Activated CD4-positive, CD25-positive, alpha-beta regulatory T cell (primary cell): ENCODE measurements at places on chromosomes 12 and 14.

GRCh38 chr14:93183596-93184317 is 940 bp downstream of the MOAP1 start:
- DNase-seq: no peak

GRCh38 chr14:102913341-102914211 is 8.9 kb upstream of the AMN start:
- DNase-seq: no peak

GRCh38 chr14:68862954-68863594 is 70.2 kb upstream of the ZFP36L1 start:
- peak; percentile 31 for DNase-seq

- no peak for DNase-seq
Measured at GRCh38 chr14:105153331-105153731, 15.2 kb downstream of the JAG2 start.

DNA sequence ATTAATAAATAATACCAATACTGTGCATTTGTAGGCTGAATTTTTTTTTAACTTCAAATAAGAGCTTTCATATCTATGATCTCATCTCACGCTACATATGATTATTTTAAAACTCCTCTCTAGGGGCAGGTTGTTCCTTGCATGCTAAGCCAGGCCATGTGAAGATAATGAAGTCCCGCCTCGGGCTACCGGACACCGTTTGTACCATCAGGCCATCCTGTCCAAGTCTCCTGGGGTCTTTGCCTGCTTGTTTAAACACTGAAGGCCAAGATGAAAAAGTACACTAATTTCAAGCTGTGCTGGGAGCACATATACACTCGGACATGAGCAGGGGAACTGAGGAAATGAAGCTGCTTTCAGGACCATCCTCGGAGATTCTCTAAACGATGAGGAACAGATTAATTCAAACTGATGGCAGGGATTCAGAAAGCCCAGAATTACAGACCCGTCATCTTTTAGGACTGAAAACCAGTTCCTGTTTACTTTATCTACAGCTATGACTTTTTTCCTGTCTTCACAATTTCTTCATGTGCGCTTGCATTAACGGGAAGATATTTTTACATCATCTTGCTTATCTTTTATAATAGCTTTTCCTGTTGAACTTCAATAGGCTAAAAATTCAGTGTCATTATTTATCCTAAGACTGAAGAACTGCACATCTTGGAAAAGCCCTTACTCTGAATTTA is 6.3 kb upstream of the ABHD12B start:
- no peak for DNase-seq

GRCh38 chr12:67852701-67853100 is 136.5 kb upstream of the IFNG-AS1 start:
- no peak for DNase-seq

DNA sequence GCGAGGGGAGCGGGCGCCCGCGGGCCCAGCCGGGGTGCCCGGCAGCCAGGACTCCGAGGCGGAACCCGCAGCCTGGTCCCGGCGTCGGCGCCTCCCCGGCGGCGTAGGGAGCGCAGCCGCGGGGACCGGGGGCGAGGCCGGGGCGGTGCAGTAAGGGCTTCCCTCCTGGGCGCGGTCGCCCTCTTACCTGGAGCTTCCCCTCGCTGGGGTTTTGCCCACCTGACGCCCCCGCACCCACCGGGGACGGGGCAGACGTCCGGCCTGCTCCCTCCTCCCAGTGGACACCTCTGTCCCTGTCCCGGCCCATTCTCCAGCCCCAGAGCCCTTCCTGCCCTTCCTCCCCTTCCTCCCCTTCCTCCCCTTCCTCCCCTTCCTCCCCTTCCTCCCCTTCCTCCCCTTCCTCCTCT is 413 bp upstream of the TUBA1C start:
- DNase-seq: no peak

DNA sequence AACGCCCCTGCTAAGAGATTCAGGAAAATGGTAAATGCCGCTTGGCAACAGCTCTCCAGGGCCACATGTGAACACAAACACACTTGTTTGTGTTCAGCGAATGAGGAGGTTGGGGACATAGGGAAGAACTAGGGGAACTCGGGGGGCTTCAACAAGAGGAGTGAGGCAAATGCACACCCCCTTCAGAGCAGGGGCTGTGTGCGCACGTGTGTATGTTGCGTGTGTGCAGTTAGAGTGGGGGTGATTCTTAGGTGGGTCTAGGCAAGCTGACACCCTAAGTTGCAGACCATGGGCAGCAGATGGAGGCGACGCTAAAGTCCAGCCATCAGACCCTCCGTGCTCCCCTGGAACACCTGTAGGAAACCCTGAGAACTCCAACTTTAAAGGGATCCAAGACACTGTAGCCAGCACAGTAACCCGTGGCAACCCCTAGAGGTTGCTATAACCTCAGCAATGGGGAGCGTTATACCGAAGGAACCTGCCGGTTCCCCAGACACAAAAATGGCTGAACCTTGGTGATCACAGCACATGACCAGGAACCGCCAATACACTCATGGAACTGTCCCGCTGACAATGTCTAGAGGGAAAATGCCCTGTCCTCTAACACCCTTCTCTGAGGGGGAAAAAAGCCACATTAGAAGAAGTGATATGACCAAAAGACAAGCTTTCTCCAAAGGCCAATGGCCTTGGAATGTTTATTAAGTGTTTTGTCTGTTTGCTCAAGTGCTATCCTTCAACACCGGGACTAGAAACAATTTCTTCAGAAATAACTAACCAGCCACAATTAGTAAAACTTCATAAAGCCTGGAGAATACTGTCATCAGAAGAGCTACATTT is 86.5 kb upstream of the CEP83 start:
- DNase-seq: no peak

GRCh38 chr12:2689879-2690278 is 104.9 kb upstream of the FKBP4 start:
- DNase-seq: no peak

DNA sequence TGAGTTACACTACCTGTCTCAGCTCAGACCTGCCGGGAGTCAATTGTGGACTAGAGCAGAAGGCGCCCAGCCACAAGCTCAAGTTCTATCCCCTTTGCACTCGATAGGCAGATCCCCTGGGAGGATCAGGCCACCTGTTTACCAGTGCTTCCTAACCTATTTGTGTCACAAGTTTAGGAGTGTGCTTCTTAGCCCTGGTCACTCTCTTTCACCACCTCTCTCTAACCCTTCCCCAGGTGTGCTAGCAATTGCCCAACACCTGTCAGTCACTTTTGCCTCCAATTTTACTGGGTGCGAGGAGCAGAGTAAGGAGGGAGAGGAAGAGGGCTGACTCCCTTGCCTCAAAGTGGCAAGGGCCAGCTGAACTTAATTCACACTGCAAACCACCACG is 745 bp upstream of the NAA30 start:
- no peak for DNase-seq

DNA sequence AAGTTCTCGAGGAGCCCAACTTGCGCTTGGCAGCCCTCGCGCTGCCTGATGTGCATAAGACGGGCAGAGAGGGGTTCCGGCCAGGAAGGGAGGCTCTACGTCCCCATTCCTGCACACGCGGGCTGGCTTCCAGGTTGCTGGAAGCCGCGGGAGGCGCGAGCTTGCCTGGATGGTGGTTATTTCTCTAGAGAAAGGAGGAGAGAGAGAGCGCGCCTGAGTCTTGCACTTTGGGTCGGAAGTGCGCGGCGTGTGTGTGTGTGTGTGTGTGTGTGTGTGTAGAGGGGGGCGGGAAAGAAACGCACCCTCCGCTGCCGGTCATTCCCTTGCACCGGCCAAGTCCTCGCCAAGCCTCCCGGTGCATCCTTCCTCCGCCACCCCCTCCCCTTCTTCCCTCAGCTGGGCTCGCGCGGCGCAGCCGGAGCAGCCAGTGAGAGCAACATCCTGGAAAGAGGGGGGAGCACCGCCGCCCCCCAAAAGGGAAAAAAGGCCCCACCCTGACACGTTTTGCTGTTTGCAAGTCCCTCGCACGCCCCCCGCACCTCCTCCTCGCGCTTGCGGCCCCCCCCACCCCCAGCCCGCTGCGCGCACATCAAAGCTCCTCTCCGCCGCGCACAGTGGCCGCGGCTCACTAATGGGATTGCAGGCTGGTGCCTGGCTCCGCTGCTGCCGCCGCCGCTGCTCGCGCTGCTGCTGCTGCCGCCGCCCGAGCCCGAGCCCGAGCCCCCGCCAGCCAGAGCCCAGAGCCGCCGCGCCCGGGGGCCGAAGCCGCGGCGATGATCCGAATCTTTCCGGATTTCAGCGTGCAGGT is 4.4 kb upstream of the NPAS3 start:
- no peak for DNase-seq

DNA sequence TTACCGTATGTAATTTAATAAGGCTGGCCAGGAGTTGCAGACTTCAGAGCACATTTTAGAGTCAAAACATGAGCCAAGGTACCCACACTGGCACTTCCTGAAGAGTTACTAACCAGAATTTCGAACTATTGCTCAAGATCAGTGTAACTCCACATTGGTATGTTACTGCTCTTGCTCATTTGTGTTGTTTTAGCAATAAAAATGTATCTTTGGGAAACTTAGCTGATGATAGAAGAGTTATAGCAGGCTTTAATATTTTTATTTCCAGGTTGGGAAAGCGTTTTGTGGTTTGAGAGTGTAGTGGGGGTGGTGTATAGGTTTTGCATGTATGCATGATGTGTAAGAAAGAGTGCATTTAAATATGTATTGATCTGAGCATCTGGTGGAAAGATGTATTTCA is 96.6 kb downstream of the SCN8A start:
- DNase-seq: no peak

GRCh38 chr14:30874120-30874998 is at the start of gene COCH:
Gene COCH (plus strand): TSS chr14:30874559. CDS start chr14:30874939, 380 bp downstream.
- peak; percentile 9 for DNase-seq

GRCh38 chr14:64800000-64800399 is 79.7 kb downstream of the SPTB start:
- no peak for DNase-seq

GRCh38 chr12:3075315-3075714 is 1.9 kb upstream of the TSPAN9 start:
- no peak for DNase-seq

DNA sequence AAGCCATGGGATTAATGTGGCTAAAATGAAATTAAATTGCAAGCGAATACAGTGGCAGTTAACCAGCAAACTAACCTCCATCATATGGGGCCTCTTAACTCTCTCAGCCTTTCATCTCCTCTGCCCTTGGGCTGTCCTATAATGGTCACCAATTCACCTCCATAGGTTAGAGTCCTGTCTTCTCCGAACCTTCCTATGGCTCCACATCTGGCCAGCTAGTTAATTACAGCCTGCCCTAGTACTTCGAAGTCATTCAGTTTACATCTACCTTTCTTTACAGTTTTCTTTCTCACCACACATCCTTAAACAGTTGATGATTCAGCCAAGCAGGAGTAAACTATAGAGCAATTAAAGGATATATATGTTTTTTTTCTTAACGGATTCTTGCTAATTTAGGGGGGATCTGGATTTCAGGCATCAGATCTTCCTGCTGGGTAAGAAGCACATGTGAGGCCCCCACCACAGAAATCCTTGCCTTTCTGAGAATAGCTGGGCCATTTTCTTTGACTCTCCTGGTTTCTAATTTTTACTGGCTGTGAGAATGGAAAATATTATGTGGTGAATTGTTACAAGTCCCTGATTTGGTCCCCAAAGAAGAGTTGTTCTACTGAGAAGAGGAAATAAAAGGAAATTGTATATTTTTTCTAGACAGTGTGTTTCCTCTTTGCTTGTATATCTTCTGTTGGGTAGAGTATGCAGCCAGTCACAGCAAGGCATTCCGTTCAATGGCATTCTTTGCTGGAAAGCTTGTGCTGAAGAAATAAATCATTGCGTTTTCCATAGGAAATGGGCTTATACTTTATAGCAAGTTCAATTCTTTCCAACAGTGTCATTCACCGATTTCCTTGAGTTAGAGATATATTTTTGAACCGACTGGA is 16.7 kb downstream of the HMGA2 start:
- no peak for DNase-seq

- DNase-seq: no peak
Measured at GRCh38 chr12:117020536-117021220, 78.5 kb downstream of the TESC start.

GRCh38 chr12:72074956-72075355 is 136.3 kb downstream of the TPH2 start:
- DNase-seq: no peak

DNA sequence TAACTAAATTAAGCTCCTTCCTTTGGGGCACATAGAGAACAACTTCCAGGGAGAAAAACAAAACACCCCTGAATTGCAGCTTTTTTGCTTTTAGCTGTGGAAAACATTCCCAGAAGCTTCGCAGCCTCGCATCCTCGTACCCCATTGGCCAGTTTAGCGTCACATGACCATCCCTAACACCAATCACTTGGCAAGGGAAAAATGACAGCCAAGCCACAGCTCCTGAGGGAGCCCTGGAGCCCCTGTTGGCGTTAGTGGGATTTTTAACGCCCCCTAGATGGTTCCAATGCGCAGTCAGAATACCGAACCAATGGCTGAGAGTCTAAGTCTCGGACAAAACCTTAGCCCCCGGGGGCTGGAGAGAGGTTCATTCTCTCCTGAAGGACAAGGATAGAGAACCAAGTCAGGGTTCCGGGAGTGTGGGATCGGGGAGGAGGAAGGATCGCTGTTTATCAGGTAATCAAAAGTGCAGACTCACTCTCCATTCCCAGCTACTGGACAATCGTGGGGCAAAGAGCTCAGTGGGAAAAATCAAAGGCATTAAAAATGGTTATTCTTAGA is 135.6 kb upstream of the HIF1A start:
- DNase-seq: no peak

- DNase-seq: no peak
Measured at GRCh38 chr14:73662487-73662943, 17.7 kb downstream of the DNAL1 start.

DNA sequence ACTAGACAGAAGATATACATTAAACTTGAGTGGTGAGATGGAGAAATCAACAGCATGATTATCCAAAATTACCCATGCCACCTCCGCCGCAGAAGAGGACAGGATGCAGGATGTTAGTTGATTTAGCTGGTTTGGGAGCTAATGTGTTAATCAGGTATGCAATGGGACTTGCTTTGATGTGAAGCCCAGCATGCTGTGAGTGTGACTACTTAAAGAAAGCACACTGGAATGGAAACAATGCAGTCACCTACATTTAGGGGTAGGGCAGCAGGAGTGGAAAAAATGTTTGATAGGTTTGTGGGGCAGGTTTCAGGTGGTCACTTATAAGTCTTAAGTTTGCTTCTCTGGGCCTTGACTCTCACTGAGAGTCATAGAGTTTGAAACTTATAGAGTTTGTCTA is 170.0 kb upstream of the DAAM1 start:
- no peak for DNase-seq
